ENCODE measurements at places on chromosomes 2 and 18. TPM values are rescaled to one million over a fixed set of nuclear protein-coding genes. Genes with fewer than 3 reads are reported as not detected.

DNA sequence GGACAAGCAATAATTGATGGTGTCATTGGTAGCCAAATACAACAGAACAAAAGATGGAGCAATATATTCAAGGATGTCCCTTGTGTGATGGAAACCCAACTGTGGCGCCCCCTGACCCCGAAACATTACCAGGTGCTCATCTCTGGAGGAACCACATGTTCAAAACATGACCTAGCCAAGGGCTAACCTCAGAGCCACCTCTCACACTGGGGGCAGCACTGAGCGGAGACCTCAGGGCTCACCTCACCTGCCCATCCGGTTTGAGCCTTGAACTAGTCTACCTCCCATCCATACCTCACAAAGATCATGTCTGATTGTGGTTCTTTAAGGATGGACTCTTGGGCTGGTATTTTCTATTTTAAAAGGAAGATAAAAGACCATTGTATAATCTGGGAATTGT is 314.4 kb upstream of the CDH7 start:
- no peak for DNase-seq

DNA sequence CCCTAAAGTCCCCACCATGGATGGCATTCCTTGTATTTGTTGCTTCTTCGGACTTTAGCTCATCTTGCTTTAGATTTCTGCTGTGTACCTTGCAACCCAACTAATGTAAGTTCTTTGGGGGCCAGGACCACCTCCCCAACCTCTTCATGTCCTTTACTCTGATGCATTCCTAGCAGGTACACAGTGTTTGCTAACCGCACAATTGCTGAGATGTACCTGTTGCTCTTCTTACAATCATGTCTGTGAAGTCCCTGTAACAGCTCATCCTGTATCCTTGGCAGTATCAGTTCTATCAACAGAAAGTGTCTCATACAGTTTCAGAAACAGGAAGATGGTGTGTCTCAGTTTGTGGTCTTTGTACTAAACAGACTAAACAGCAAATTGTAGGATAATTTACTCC is 24.1 kb downstream of the ST8SIA3 start:
- DNase-seq: no peak

DNA sequence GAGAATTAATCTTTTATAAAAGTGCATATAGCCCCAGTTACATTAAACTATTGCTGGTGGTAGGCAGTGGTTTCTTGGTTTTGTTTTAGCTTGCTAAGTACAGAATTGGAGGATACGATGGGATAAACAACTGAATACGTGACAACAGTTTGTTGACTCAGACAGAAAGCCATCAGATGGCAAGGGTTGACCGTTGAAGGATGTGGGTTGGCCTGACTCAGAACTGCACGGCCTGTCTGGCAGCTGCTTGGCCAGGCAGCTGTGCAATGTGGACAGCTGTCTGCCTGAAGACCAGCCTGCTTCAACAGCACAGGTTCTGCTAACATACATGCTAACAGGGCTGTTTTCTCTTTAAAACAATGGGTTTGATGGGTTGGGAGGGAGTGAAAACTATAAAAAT is 46.6 kb downstream of the PRKRA start:
- no peak for DNase-seq

- no peak for DNase-seq
These were observed 243.5 kb downstream of the GBX2 start for GRCh38 chr2:235924675-235925063.

DNA sequence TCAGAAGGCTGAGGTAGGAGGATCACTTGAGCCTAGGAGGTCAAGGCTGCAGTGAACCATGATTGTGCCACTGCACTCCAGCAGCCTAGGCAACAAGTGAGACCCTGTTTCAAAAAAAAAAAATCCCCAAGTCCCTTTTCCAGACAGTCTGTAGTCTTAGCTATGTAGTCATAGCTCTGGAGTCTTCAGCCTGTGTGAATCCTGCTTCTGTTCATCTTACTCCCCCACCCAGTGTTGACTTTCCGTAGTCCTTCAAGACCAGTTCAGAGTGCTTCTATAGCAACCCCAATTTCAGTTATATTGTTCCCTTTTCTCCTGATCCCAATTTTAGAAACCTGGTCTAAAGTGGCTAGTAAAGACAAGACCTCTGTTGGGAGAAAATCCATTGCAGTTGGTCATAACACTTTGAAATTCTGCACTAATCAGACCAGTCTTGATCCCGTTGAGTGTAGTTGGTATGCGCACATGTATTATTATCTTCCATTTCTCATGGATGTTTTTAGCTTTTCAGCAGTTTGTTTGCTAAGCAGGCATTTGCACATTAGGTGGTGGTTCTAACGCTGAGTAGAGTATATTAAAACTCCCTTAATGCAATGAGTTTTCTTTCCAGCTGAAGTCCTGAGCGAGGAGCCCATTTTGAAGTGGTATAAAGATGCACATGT is 9.0 kb downstream of the BZW1 start:
- DNase-seq: no peak

DNA sequence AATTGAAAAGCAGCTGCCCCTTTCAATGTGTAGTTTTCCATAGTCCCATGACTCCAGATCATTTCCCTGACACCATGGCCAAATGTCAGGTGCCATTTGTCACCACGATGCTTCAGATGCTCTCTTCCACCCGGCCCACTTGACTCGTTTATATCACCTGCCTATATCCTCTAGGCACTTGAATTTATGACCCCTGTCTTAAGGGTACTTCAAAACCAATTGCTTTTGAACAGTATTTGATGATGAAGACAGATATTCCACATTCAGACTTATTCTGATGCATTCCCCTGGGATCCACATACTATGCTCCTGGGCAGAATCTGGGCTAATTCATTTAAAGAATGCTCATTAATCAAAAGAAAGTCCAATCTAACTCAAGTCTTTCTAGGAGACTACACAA is 16.9 kb upstream of the RHBDD1 start:
- no peak for DNase-seq

DNA sequence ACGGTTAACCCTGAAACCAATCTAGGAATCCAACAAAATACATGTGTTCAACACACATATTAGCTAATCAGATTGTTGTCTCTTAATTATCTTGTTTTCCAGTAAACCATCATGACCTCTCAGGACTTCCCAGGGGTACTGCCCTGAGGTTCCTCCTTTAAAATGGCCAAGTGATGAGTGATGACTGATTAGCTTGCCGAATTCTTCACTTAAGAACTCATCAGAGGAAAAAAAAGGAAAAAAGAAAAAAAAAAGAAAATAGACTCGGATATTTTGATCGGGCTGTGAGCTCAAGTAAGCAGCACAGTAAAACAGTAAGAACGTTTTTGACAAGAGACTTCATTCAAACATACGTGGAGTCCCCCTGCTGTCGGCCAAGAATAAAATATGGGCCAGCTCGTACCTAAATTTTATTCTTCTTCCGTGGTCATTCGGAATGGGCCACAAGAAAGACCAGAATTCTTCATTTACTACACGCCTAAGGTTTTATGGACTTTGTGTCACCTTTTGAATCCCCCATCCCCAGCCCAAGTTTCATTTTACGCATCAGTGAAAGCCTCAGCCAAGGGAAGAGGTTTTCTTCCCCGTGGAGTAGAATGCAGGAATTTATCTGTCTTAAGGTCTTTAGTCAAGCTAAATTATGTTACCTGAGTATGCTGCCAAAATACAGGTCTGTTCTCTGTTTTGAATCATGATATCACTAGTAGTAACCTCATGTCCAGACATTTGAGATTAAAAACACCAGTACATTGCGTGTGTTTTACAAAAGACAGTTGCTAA is 40.5 kb downstream of the COLEC12 start:
- DNase-seq: no peak

DNA sequence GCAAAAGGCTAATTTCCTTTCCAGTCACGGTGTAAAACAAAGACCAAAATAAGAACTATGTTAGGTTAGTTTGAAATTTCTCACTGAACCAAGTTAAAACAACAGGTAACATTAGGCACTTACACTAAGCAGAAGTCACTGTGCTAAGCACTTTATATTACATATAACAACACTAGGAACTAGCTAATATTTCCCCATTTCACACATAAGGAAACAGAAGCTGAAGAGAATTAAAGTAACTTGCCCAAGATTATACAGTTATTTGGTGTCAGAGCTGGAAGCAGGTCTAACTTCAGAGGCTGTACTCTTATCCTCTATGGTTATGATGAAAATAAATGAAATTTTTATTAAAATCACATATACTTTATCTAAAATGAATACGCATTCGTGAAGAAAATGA is 5.9 kb downstream of the ITSN2 start:
- no peak for DNase-seq

DNA sequence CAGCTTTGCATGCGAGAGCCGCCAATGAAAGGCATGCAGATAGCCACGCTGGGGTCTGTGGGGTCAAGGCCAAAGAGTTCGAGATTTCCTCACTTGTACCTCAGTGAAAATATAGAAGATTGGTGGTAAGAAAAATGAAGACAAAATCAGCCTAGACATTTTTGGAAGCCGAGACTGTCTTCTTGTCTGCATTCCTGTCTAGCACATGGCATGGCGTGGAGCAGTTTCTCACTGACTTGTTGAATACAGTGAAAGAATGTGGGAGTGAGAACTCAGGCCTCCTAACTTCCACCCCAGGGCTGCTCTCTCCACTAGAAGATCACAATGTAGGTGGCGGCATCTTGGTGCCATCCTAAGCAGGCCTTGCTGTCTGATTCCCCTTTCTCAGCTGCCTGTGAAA is 740.8 kb upstream of the HS6ST1 start:
- no peak for DNase-seq

GRCh38 chr2:227153307-227153706 is 10.7 kb downstream of the COL4A4 start:
- no peak for DNase-seq

- no peak for DNase-seq
These were observed 66.3 kb downstream of the SIGLEC15 start for GRCh38 chr18:45891806-45892205.

DNA sequence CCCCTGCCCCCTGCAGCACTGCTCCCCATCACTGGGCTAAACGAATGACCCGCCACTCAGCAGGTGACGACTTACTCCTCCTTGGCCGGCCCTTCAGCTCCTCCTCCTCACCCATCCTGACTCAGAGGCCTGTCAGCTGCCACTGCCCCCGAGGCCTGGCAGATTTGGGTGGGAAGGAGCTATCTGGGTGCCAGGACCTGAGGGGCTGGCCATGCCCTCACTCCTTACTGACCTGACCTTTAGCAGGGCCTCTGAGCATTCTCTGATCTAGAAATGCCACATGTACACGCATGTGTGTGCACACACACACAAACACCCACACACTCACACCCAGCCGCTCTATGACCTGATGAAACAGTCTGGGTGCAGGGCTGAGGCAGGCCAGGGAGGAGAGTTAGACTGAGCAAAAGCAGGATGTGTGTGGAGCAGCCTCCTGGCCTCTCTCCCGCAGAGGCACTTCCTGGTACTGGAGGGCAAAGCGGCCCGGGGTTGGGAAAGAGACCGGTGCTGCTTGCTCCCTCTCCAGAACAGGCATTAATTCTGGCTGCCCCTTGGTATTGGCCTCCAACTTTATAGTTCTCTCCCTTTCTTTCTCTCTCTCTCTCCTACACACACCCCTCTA is 68.0 kb downstream of the ZFP36L2 start:
- no peak for DNase-seq

PSMA8 gene
- total RNA-seq: 13.1 TPM

MC2R gene
- total RNA-seq: not detected

LRRTM4 gene
- total RNA-seq: 0.19 TPM

SP5 gene
- 3.5 TPM for total RNA-seq

CXXC1 gene
- total RNA-seq: 137 TPM

NT5DC4 gene
- total RNA-seq: 2.9 TPM

PSMD1 gene
- 66.8 TPM for total RNA-seq

Measured in testis (tissue), 5 donors.